ELF-1 (cell line): ENCODE measurements at places on chromosomes 4 and X.

DNA sequence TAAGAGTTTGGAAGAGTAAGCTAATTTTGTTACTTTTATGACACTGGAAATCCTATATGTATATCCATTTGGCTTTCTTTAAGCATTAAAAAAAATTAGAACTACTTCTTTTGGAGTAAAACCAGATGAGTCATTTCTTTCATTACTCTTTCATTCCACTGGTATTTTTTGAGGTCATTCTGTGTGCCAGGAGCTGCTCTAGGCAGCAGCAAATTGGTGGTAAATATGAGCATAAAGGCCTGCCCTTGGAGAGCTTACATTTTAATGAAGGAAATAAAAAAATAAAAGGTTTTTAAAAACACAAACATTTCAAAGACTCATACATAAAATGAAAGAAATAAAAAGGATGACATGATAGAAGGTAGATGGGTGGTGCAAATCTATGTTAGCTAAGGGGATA is 37.4 kb downstream of the MID1 start:
- DNase-seq = no peak

GRCh38 chr4:76536373-76536689 is 101.3 kb downstream of the SHROOM3 start:
- no peak for DNase-seq

DNA sequence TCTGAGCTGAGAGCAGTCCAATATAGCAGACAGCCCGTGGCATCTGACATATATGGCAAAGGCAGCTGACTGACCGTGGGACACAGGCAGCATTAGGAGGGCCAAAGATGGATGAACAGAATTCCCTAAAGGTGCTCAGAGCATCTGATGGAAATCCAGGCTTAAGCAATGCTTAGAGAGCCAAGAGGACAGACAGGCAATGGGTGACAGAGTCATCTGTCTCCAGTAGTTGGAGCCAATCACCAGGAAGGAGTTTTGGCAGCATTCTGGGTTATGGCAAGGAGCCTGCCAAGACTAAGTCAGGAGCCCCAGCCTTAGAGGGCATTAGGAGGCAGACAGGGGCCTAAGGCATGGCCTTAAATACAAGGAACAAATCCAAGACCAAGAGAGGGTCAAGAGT is 153.3 kb upstream of the USP9X start:
- DNase-seq = no peak

DNA sequence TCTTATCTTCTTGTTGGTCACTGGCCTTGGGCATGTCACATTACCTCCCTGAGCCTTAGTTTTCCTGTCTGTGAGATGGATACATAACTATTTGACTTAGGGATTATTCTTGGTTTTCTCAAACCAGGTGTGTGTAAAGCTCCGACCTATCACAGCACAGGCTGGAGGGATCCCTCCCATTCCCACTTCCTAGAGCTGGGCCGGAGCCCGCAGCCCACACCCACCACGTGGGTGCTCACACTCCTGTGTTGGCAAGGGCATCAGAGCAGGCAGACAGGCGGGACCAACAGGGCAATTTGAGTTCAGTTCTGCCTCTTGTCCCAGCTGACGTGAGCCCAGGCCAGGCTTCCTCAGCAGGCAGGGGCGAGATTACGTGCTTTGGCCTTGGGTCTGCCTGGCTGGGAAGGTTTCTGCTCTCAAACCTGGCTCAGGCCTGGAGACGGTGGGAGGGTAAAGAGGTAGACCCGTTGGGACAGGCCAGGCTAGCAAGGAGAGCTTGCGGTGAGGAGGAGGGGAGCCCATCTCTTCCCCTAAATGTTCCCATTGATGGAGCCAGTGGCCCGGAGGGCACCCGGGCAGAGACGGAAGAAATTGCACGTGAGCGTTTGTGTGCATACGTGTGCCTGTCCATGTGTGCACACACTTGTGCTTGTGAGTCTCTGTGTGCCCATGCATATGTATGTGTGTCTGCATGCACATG is 734 bp upstream of the SH3TC1 start:
- DNase-seq = no peak

GRCh38 chr4:56038487-56039162 is 89.9 kb downstream of the CEP135 start:
- DNase-seq = no peak
